CD4-positive, alpha-beta T cell (primary cell): ENCODE measurements at places on chromosomes 12 and 14.

DNA sequence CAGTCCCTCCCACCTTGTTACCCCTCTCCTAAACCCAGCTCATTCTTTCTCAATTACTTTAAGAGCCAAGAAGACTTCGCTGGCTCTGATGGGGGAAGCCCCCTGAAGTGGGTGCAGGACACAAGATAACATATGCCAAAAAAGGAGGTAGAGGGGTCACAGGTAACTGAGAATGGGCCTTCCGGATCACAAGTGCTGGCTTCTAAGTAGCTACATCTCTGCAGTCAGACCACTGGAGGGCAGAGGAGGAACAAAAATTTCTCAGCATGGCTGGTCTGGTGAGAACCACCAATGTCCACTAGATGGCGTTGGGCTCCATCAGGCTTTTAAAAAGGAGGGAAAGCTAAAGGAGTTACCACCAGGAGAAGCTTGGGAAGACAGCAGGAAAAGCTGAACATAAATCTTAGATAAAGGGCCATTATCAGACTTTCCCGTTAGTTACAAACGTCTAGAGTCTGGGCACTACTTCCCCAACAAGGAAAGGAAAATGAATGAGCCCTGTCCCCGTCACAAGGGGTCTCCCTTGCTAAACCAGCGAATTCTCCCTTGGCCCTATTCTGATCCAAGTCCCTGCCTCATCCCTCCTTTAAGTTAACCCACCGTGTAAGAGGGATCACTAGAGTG lies 11.6 kb upstream of the CDH24 start:
- DNase-seq = peak; percentile 86

- DNase-seq = no peak
These were observed 620 bp downstream of the C1S start for GRCh38 chr12:7061138-7061537.

- DNase-seq = no peak
These were observed 21.0 kb downstream of the ALX1 start for GRCh38 chr12:85301051-85301450.

DNA sequence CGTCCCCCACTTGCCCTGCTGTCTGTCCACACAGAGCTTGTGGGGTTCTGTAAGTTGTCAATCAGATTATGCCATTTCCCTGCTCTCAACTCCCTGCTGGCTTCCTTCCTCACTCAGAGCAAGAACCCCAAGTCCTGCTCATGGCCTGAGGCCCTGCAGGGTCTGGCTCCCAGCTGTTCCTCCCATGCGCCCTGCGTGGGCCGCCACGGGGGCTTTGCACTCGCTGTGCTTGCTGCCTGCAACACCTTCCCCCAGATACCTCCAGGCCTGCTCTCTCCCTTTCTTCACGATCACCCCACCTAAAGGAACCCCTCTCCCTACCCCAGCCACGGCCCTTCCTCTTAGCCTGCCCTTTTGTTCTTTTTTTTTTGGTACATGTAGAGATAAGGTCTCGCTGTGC lies 234.6 kb downstream of the AACS start:
- DNase-seq = no peak

DNA sequence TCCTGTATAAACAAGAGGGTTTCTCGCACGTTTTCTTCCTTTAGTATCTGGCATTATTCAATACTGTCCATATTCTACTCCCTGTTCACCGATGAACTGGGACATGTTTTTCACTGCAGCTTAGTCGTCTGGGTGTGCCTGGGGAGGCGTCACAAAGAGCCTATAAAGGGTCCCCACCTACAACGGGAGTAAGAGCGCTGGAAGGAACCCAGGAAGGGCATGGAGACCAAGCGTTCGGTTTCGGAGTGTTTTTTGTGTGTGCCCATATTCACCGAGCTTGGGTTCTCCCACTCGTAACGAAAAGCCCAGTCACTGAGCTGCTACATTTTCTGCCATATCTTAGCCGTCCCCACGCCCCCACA lies 592 bp upstream of the USP15 start:
- DNase-seq = no peak

- no peak for DNase-seq
These were observed 131.2 kb upstream of the TBX3 start for GRCh38 chr12:114815026-114815795.

DNA sequence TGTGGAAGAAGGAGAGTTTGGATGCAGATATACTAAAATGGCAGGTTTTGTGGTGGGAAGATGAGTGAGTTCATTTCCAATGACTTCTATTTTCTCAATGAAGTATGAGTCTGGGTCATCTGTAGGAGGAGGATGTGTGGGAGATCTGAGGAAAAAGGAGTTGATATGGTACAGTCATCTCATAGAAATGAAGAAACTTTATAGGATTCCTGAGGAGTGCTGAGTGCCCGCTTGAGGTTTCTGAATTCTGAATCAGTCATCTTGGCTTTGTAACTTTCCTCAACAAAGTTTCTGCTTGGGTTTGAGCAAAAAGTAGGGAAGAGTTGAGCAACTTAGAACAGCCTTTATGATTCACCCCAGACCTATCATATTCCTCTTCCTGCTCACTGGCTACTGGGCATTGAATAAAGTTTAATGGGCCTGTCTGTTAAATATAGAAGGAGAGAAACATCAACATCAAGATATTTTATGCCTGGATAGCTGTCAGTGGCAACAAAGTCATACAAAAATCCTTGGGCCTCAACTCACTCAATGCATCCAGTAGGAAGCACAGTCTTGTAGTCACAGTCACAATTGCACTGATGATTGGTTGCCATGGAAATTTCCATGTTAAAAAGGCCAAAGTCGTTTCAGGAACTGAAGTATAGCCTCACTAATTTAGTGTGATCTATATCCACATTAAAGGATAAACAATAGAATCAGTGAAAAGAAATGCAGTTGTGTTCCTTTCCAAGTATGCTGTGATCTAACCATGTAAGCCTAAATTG lies 284.7 kb downstream of the DUSP6 start:
- DNase-seq = no peak

DNA sequence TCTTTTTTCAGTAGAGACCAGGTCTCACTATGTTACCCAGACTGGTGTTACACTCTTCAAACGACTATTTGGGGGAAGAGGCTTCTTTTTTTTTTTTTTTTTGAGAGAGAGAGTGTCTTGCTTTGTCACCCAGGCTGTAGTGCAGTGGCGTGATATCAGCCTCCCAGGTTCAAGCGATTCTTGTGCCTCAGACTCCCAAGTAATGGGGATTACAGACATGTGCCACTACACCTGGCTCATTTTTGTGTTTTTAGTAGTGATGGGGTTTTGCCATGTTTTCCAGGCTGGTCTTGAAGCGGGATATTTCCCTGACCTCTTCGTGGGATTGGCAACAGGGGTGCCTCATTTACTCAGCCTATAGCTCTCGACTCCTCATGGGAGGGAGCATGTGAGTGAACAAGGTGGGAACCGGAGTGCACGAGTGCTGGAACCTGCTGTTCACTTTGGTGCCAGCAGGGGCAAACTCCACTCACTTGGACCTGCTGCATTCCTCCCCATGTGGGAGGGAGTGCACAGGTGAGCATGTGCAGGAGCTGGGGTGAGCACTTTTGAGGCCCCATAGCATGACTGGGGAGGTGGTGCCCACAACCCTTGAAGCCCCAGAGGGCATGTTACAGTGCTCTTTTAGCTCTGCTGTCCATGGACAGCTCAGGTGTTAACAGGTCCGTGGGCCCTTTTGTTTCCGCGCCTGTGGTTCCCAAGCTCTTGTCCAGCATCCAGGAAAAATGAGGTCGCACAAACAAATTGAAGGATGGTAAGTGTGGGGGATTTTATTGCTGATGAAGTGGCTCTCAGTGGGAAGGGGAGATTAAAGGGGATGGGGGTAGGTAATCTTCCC lies 79.1 kb upstream of the HECTD1 start:
- no peak for DNase-seq

GRCh38 chr12:14554281-14555007 lies 13.2 kb downstream of the PLBD1 start:
- no peak for DNase-seq

GRCh38 chr12:31259136-31259886 lies 66.6 kb downstream of the SINHCAF start:
- DNase-seq = no peak

DNA sequence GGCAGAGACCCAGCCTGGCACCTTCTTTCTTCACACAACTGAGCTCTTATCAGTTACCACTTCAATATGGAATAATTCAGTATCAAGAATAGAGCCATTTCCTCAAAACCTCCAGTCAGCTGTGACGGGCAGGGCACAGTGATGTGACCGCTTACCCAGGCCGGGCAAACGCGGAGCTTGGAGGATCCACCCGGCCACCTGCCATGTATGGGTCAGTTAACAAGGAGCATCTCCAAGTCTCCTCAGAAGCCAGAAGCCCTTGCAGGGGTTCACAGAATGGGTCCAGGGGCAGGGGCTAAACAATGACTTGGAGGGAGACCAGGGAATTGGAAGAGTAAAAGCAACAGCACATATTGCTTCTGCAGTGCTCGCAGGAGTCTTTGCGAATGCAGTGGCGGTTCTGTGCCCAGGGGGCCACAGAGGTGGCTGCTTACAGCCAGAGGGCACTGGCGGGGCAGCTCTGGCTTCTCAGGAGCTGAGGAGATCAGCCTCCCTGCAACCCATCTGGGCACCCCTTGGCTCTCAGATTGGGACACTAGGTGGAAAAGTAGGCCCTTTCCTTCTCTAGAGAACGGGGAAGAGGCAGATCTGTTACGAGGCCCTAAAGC lies 162.3 kb downstream of the CALM1 start:
- no peak for DNase-seq

DNA sequence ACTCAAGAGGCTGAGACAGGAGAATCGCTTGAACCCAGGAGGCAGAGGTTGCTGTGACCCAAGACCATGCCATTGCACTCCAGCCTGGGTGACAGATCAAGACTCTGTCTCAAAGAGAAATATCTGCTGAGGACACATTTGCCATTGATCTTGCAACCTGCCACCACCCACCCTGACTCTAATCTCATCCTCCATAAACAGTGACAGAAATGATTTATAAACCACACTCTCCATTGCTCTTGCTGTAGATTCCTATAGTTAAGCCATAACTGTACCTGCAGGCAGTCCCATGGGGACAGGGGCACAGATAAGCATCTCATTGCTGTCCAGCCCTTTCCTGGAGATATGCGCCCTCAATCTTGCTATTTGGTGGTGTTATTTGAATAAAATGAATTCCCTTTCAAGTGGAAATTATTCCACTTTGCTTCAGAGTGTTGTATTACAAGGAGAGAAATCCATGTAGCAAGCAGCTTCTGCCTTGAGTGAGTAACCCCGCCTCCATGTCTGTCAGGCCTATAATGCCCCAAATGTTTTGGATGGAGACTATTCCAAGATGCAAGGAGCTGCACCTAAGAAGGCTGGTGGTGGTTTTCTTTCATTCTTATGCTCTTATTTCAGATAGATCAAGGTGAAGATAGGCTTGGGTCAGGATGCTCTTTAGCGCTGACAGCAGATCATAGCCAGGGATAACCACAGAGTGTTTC lies 3.0 kb upstream of the ZDHHC22 start:
- no peak for DNase-seq

DNA sequence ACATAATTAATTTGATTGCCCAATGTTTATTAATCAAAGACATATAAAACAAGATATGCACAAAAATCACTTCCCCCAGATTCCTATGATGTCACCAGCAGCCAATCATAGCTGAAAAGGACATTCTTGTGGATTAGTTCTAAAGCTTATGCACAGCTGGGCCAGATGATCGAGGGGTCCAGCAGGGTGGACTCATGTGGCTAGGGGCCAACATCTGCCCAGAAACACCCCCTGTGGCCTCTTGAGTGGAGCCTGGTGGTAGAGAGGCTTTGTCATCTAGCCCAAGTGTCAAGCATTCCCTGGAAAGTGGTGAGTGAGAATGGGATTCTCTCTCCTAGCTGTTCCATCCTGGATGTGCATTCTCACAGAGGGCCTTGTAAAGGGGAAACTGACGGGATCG lies 590.0 kb downstream of the BCL11B start:
- no peak for DNase-seq

DNA sequence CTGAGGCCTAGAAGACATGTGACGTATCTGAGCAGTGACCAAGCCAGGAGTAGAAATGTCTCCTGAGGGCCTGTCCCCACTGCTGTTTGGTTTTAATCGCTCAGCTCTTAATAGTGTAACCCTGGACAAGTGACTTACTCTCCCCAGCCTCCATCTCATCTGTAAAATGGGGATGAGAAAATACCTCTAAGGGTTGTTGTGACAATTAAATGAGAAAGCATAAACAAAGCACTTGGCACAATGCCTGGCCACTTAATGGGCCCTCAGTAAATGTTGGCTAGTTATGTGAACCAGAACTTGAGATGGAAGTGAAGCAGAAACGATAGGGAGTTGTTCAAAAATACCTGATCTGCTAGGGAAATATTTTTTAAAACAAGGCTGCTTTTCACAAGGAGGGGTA lies 58.2 kb downstream of the HMGA2 start:
- DNase-seq = no peak

DNA sequence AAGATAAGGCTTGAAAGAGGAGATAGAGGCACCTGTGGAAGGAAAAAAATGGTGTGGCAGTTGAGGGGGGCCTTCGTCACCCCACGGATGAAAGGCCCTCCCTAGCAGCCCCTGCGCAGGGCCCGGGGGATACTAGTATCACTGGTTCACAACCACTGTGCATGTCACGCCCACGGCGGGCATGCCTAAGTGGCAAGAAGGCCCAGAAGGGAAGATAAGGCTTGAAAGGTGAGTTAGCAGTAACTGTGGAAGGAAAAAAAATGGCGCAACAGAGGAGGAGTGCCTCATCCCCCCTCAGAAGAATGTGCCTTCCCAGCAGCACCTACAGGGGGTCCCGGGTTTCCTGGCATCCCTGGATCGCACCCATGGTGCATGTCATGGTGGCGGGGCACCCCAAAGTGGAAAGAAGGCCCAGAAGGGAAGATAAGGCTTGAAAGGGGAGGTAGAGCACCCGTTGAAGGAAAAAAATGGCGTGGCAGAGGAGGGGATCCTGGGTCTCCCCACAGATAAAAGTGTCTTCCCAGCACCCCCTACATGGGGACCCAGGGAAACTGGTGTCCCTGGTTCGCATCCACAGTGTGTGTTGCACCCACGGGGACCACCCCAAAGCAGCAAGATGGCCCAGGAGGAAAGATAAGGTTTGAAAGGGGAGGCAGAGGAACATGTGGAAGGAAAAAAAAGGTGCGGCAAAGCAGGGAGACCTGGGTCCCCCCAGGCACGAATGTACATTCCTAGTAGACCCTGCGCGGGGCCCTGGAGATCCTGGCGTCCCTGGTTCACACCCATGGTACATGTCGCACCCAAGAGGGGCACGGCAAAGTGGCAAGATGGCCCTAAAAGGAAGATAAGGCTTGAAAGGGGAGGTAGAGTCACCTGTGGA lies 279.2 kb downstream of the ALG10 start:
- DNase-seq = no peak
